ENCODE measurements at places on chromosomes 2 and 18.

DNA sequence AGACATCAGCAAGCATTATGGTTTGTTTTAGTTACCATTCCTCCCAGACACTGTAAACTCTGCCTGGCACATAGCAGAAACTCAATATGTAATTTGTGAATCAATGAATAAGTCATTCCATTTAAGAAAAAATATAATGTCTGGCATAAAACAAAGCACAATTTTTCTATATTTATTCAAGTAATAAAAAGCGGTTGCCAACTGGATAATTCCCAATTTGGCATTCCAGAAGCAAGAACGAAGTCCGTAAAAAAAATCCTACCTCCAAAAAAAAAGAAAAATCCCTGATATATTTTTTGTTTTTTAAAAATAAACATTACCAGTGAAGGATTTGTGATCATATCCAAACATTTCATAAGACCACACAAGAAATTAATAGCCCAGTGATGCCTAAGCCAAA lies 351.3 kb upstream of the LRRTM4 start:
- DNase-seq, result no peak

GRCh38 chr2:215870986-215871385 lies 142.4 kb downstream of the MREG start:
- DNase-seq, result no peak

DNA sequence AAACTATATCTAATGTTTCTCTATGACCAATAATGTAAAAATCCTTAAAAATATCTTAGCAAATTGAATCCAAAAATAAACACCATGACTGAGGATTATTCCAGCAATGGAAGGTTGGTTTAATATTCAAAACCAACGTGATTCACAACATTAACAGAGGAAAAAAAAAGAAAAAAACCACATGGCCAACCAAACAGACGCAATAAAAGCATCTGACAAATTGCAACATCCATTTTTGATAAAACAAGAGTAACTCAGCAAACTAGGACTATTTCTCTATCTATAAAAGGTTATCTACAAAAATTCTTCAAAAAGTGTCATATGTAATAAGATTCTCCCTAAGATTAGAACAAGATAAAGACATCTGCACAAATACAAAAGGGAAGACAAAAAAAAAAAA lies 28.9 kb downstream of the PPP3R1 start:
- DNase-seq, result no peak

- DNase-seq, result peak; percentile 73
Observed at GRCh38 chr2:27303093-27304025, 4.9 kb downstream of the UCN start.

DNA sequence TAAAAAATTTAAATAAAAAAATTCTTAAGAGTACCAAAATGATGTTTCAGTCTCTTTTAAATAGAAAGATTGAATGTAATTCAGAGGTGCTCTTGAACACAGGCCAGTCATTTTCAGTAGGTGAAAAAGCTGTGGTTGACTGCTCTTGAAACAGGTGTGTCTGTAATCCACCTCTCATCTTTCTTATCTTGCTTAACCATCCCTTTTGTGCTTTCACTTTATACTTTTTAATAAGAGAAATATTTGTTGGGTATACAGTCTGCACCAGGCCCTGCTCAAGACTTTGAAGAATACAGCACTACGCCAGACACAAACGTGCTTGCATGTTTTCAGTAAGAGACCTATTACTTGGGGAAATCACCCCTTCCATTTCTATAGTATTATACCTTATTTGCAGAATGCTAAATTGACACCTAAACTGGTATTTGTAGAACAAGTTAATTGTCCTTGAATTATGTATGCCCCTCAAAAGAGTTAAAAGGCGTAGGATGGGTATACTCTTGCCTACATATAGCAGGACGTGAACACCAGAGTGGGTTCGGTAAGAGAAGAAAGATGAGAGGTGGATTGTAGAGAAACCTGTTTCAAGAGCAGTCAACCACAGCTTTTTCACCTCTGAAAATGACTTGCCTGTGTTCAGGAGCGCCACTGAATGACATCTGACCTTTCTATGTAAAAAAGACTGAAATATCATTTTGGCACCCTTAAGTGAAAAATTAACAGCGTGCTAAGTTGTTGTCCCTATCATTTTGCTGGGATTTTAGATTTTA lies 4.0 kb upstream of the RTN4 start:
- no peak for DNase-seq

Measured in AG10803 (cell line).